Kidney tubule cell (primary cell): ENCODE measurements at places on chromosomes 2 and 18.

GRCh38 chr2:172098650-172099471 lies 3.8 kb downstream of the DLX2 start:
- peak; percentile 96 for DNase-seq

DNA sequence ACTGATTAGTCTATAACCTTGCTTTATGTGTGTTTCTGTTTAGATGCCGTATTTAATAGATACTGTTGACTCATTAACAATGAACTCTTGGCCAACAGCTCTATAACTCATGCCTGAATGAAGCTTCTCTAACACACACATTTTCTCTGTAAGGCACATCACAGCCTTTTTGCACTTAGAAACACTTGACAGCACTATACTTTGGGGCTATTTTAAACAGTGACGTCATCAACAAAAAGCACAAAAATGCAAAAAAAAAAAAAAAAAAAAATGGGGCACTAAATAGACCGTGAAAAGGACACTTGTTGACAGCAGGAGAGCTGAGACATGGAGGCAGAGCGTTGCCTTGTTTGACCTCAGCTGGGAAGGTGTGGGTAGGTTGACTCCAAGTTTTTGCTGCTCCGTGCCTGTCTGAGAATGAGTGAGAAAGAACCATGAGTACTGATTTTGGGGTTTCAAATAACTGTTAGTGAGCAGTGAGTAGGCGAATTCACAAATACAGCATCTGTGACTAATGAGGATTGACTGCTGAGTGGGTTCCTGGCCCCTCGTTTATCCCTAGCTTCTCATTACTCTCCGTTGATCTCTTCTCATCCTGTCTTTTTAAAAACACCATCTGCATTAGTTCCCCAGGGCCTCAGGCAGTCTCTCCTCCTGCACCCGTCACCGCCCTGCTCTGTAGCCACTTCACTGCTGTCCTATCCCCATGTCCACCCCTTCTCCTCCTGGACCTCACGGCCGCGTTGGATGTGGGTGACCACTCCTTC lies 24.4 kb downstream of the SPP2 start:
- no peak for DNase-seq

GRCh38 chr18:63098018-63098981 lies 221.3 kb downstream of the BCL2 start:
- no peak for DNase-seq

- DNase-seq: peak; percentile 30
Observed at GRCh38 chr18:13611142-13611600, 115.2 kb downstream of the FAM210A start.

GRCh38 chr2:40346535-40347354 lies 105.1 kb downstream of the SLC8A1 start:
- DNase-seq: no peak

DNA sequence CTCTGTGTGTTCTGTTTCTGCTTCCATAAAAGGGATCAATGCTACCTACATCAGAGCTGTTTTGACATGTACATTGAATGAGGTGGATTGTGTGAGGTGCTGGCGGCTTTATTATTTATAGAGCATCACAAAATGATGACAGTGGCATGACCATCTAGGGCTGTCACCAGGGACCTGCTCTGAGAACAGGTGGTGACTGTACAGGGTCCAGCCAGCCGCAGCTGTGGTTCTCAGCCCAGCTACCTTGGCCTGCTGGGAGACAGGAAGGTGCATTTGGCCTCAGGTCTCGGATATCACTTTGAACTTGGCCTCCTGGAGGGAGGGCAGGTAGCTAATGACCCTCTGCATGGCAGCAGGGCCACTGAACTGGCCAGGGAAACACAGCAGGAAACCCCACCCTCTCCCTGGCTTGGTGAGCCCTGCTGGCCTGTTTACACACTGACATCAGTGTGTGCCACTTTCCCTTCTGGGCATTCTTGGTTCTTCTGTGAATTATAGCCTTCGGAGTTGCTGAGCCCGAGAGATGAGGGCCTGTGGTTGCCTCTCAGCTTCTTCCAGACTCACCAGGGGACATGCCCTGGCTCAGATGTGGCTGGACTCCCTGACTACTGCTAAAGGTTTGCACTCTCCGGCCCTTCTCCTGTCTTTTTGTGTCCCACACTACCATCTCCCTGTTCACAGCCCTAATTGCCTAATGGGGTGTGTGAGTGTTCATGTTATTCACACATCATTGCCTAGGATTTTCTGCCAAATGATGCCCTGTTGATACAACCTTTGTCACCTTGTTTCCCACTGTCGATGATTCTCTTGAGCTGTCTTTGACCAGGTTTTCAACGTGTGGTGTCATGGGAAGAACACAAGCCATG lies 109.2 kb upstream of the RAB12 start:
- peak; percentile 5 for DNase-seq

DNA sequence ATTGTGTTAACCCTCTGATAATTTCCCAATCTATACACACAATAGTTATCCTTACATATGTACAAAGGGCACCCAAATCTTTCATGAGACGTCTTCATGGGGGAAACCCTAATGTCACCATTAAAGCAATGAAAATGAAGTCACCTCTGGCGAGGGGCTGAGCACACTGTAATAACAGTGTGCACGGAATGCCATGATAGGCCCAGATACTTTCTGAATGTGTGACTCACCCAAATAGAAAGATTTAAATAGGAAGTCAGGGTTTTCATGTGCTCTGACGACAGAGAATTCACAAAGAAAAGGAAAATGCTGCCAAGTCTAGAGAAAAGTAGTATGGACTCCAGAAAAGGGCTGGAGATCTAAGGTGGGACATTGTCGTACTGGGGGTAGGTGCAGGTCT lies 128.3 kb downstream of the SATB2 start:
- DNase-seq: no peak

- DNase-seq: peak; percentile 39
Observed at GRCh38 chr2:134762508-134762907, 43.7 kb upstream of the TMEM163 start.

DNA sequence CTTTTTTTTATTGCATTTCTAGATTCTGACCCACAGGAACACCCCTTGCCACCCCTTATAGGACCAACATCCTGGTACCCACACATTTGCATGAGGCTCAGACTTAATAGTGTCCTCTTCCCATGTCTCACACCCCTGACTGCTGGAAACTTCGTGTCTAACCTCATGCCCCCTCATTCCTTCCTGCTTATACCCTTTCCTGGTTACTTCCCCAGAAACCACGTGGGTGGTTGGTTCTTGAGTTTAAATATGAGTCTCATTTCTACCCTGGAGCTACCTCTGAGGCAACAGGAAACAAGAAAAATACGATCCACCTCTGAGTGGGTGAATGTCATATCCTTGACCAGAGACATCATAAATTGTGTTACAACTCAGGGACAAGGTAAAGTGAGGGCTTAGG lies 1.6 kb downstream of the TNP1 start:
- peak; percentile 58 for DNase-seq
